ENCODE measurements at places on chromosomes 1 and 21.

GRCh38 chr1:229238674-229239415, 32.1 kb upstream of the RAB4A start:
- DNase-seq = no peak

- DNase-seq = no peak
These were observed 4.7 kb downstream of the TMEM54 start for GRCh38 chr1:32896451-32896850.

- no peak for DNase-seq
These were observed 924.0 kb downstream of the LTN1 start for GRCh38 chr21:28068455-28069358.

GRCh38 chr1:96445302-96445701, 276.3 kb upstream of the PTBP2 start:
- no peak for DNase-seq

- DNase-seq = no peak
These were observed 249.4 kb upstream of the AJAP1 start for GRCh38 chr1:4404854-4405590.

GRCh38 chr1:34037109-34037508, 127.9 kb downstream of the CSMD2 start:
- no peak for DNase-seq

DNA sequence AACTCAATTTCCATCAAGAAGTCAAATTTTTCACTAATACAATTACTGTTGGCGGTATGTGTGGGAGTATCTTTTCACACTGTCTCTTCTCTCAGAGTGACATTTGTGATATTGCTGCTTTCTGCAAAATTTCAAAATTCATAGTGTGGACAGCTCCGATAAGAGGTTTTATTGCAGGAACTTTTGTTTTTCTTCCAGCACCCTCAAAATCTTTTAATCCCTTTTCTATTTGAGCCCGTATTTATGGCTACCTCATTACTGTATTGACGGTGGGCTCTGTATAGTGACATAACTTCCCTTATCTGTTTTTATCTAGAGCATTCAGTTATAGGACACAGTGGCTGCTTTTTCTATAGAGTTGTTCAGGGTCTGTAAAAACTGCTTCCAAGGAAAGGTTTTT, 794.4 kb upstream of the TMPRSS15 start:
- no peak for DNase-seq

DNA sequence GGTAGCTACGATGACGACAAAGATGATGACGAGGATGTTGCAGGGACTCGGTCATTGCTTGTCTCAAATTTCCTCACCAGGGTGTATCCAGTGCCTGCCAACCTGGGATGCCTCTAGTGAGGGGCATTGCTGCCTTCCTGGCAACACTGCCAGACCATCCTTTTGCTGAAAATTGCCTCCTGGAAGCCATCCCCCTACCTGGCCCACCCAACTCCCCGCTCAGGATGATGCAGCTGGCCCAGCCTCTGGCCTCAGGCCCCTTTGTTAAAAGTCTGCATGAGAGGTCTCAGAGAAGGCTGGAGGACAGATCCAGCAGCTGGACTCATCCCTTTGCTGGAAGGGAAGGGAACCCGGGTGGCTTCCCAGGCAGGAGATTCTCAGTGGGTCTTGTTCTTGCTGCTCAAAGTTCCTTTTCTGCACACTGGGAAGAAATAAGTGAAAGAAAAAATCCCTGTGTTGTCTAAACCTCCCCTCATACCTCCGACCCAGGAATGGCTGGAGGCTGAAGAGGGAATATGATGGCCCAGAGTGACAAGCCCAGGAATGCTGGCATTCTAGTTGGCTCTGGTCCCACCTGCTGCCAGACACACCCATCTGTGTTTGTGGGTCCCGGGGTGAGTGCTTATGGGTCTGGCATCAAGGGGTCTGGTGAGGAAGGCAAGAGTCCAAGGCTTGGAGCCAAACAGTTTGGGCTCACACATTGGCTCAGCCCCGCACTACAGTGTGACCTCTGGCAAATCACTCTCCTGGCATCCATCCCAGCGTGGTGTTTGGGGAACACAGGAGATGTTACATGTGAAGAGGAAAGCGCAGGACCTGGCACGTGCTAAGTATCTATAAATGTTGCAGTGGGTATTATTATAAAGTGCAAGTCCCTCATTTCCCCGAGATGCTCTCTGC, 6.7 kb upstream of the FNDC5 start:
- DNase-seq = no peak

DNA sequence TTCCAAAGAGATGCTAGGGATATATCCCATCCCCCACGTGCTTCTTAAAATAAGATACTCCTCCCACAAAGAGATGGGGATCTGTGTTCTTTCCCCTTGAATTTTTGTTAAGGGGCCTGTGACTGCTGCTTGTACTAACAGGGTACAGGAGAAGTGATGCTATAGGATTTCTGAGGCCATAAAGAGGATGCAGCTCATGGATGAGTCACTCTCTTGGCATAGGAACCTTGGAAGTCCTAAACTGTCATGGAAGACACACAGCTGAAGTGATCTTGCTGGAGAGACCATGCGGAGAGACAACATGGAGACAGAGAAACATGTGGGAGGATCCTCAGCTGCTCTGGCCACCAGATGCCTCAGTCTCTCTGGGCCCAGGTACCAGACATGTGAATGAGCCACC, 157.2 kb downstream of the S1PR1 start:
- DNase-seq = no peak

- peak; percentile 52 for DNase-seq
These were observed 211.1 kb downstream of the MRPL39 start for GRCh38 chr21:25396135-25396711.

DNA sequence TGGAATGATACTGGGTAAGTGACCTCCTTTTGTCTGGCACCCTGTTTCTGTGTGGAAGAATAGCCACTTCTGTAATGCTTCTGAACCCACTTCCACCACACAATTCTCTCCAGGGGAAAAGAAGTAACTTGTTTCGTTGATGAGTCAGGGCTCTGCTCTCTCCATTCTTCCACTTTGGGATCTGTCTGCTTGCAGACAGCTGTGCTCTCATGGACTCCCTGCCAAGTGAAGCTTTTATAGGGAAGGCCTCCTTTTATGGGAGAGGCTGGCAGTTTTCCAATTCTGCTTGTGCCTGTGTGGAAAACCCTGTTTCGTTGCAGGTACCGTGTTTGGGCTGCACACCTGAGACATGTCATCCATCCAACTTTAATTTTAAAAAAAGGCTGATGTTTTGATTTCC, 130.7 kb downstream of the GIPC2 start:
- DNase-seq = no peak

DNA sequence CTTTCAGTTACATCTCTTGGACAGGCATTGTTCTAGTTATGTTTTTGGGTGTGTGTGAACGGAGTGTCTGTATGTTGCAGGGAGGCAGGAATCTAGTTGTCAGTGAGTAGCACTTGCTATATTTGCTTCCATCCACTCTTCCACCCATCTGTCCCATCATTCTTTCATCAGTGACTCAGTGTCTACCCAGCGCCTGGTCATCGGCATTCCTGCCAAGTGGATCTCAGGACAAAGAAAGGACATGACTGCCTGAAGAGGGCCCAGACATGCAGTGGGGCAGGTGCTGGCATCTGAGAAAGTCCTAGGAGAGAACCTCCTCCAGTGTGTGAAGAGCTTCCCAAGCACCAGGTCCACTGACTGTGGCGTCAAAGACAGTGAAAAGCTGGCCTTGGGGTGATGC, 27.3 kb upstream of the MAGOH start:
- DNase-seq = no peak

DNA sequence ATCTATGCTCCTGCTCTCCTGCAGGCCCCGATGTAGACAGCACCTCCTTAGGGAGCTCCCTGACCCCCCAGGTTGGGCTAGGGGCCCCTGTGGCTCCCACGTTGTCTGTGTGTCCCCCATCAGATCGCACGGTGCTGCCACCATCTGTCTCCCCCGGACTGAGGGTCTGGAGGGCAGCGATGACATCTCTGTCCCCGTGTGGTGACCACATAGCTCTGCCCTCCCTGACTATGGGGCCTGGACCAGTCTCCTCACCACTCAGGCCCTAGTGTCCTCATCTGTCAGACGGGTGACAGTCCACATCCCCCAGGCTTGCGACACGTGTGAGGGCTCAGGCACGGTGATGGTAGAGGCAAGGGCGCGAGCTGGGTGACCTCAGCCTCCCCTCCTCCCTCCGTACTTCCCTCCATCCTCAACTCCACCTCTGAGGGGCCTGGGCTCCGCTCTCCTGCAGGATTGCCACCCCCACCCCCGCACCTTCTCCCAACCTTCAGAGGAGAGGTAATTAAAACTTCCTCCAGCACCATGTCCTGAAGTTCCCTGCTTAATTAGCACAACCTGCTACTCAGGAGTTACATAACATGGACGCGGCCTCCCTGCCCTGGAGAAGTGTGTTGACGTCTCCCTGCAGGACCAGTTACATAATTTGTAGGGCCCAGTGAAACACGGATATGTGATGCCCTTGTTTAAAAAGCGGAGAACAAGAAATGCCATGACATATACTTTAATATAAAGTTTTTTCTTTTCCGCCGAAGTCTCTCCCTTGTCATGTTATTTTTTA, 288.2 kb downstream of the PTPRU start:
- DNase-seq = no peak

DNA sequence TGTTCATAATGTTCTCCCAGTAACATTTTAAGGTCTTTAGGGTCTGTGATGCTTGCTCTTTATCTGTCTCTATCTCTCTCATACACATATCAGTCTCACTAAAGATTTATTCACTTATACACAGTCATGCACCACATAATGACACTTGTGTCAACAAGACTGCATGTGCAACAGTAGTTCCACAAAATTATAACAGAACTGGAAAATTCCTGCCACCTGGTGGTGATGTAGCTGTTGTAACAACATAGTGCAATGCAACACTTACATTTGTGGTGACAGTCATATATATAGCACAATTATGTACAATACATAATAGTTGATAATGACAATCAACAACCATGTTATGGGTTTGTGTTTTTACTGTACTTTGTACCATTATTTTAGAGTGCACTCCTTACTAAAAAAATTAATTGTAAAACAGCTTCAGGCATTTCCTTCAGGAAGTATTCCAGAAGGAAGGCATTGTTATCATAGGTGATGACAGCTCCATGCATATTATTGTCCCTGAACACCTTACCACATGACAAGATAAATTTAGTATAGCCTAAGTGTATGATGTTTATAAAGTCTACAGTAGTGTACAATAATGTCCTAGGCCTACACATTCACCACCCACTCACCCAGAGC, 8.1 kb downstream of the TDRD5 start:
- no peak for DNase-seq

GRCh38 chr1:105997516-105997915, 1059.0 kb upstream of the PRMT6 start:
- no peak for DNase-seq

- DNase-seq = no peak
These were observed 227.4 kb upstream of the VAMP3 start for GRCh38 chr1:7543718-7544090.

DNA sequence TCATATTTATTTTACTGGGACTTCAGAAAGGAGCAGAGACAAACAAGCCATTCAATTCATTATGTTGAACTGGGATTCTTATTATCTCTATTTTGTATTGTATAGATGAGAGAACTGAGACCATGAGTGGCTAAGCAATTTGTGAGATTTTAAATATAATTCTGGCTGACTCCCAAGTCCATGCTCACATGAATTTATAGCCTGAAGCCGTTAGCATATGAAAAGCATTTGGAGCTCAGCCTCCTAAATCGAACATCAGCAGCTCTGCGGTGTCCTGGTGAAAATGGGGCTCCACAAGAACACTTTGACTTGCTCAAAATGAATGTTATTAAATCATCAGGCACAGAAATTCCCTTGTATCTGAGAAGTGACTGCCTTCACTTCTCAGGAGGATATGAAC, 96.8 kb upstream of the DPT start:
- no peak for DNase-seq

- no peak for DNase-seq
These were observed 254.3 kb upstream of the PRMT6 start for GRCh38 chr1:106802181-106802580.

DNA sequence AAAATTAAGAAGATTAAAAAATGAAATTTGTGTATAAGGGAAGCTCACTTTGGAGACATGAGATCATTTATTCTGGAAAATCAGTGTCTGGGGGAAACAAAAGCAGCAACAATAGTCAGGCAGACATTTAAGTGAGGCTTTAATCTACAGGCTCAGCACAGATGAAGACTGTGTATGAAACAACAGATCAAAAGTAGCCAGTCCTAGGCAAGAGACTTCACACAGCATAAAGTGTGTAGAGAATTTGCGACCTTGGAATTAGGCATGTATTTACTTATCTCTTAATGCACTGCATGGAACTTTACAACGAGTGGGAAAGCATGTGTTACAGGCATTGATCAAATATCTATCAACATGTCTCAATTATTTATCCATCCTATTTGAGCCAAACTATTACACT, 1099.9 kb downstream of the PLA2G4A start:
- DNase-seq = no peak

DNA sequence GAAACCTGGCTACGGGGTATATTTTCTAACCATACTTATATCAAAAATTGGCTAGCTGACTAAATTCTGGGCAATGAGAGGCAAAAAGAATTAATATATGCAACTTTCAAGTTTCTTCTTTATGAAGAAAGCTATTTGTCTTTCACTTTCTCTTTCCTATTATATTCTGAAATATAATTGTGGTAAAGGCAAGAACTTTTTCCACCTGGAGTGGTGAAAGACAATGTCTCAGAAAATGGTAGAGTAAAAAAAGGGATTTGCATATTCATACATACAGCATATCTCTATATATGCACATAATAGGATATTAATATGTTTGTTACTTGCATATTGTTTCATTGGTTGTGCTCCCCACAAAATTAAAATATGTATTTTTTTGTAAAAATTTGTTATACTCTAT, 793.8 kb downstream of the PLA2G4A start:
- DNase-seq = no peak

- peak; percentile 33 for DNase-seq
These were observed 23.1 kb downstream of the DYRK3 start for GRCh38 chr1:206658264-206658980.

- DNase-seq = no peak
These were observed 15.6 kb downstream of the LACTBL1 start for GRCh38 chr1:22957066-22957465.

- DNase-seq = no peak
These were observed 933 bp downstream of the ANKRD34A start for GRCh38 chr1:145963265-145964019.

- no peak for DNase-seq
These were observed 103.2 kb upstream of the JUN start for GRCh38 chr1:58887059-58887458.

DNA sequence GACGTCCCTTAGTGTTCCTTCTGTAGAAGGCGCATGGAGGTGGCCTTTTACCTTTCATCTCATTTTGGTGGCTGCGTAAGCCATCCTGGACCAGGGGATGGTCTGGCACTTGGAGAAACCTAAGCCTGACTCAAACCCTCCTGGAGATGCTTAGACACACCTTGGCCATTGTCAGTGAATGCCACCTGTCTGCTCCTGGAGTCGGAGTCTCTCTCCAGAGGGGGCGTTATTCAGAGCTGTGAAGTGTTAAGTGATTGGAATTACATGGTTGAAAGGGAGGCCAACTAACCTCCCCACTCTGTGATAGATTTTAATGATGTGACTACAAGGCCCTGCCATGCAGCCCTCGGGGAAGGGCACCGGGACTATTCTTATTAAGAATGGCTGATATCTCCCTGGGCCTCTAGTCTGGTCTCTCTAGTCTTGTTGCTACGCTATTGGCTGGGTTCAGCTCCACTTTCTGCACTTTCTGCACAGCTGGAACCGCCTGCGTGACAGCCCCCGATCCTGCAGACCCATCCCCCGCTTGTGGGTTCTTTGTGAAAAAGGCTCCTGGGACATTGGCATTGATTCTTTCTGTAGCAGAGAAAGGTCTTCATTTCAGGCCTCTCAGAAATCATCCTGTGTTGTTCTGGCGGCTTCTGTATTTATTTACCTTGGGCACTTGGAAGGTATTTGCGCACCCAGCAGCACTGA, 4.2 kb downstream of the RASSF5 start:
- DNase-seq = no peak

Measured in stimulated activated CD4-positive, alpha-beta T cell treated with anti-CD3 and anti-CD28 coated beads, TNF-alpha, amount 100 ng/mL, for 48 hours (primary cell).